Activated CD4-positive, alpha-beta T cell treated with anti-CD3 and anti-CD28 coated beads, Interleukin-2, amount 10 ng/mL, durations not matched to agents 7 days and 5 days (primary cell): ENCODE measurements at places on chromosomes 5 and 9. TPM values are rescaled to one million over a fixed set of nuclear protein-coding genes. Genes with fewer than 3 reads are reported as not detected.
A peak's percentile ranks its signal among the peaks of the same experiment; 100 is the strongest.

The TJP2 gene
- total RNA-seq, result 21.4 TPM

The DPH7 gene
- 31.1 TPM for total RNA-seq

The MAMDC2 gene
- total RNA-seq, result not detected

The FAM151B gene
- total RNA-seq, result 0.15 TPM

The PLK2 gene
- 1.7 TPM for total RNA-seq

The NDST1 gene
- 0.71 TPM for total RNA-seq

The LCP2 gene
- total RNA-seq, result 309 TPM

The DOCK8 gene
- total RNA-seq, result 283 TPM

The PDLIM7 gene
- total RNA-seq, result 32.4 TPM

The RUSC2 gene
- total RNA-seq, result 4.0 TPM

The TLR4 gene
- total RNA-seq, result 0.06 TPM

DNA sequence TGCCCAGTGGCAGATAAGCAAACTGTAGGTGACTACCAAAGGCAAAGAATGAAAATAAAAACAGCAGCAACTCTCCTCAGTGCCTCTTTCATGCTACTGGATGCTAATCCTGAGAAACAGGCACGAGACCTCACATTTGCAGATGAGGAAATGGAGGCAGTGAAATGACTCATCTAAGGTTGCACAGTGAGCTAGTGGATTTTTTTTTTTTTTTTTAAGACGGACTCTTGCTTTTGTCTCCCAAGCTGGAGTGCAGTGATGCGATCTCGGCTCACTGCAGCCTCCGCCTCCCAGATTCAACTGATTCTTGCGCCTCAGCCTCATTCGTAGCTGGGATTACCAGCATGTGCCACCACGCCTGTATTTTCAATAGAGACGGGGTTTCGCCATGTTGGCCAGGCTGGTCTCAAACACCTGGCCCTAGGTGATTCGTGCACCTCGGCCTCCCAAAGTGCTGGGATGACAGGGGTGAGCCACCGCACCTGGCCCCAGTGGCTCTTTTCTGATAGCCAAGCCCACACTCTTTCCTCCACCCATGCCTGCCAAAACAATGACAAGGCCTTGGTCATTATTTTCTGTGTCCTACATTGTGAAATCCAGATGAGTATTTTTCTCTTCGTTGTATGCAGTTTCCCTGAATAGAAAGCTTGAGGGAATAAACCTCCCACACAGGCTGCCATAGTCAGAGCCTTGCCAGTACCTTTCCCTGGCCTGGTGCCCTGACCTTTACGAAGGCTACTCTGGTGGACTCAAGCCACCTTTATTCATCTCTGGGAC, 19.2 kb downstream of the DOCK2 start:
- H3K36me3 ChIP-seq, result peaks cover 77% of the 10 kb centered on the region
- H3K27me3 ChIP-seq, result no peaks in the 10 kb centered on the region
- peak overlapping the region; percentile 69 for H3K27ac ChIP-seq

GRCh38 chr5:146919304-146919703, 40.7 kb upstream of the PPP2R2B start:
- no peaks in the 10 kb centered on the region for H3K36me3 ChIP-seq
- H3K27ac ChIP-seq, result no peak overlapping the region
- no peak for DNase-seq
- H3K27me3 ChIP-seq, result no peaks in the 10 kb centered on the region
- H3K4me1 ChIP-seq, result peaks cover 4% of the 10 kb centered on the region

- peaks cover 2% of the 10 kb centered on the region for H3K27me3 ChIP-seq
- no peak overlapping the region for H3K4me3 ChIP-seq
- H3K27ac ChIP-seq, result no peak overlapping the region
- DNase-seq, result no peak
- H3K4me1 ChIP-seq, result no peaks in the 10 kb centered on the region
- no peaks in the 10 kb centered on the region for H3K36me3 ChIP-seq
Measured at GRCh38 chr5:68194386-68194785, 21.2 kb upstream of the PIK3R1 start.

DNA sequence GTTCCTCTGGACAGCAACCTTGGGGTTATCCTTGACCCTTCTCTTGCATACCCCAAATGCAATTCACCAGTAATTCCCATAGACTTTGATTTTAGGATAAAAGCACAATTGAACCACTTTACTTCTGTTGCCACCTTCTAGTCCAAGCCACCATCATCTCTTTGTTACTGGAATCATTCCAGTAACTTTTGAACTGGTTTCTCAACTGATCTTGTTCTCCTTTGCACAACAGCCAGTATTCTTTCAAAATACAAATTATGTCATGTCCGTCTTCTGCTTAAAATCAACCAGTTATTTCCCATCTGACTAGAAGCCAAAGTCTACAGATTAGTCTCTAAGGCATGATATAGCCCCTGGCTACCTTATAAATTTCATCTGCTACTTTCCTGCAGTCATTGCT, 21.4 kb downstream of the SLC25A46 start:
- no peak for DNase-seq
- H3K4me3 ChIP-seq, result no peak overlapping the region
- H3K27ac ChIP-seq, result no peak overlapping the region
- peaks cover 7% of the 10 kb centered on the region for H3K4me1 ChIP-seq
- peaks cover 19% of the 10 kb centered on the region for H3K36me3 ChIP-seq

GRCh38 chr5:78497573-78498533, 137.4 kb downstream of the SCAMP1 start:
- no peaks in the 10 kb centered on the region for H3K4me1 ChIP-seq
- H3K27ac ChIP-seq, result no peak overlapping the region
- peaks cover 35% of the 10 kb centered on the region for H3K27me3 ChIP-seq
- H3K4me3 ChIP-seq, result no peak overlapping the region
- H3K36me3 ChIP-seq, result no peaks in the 10 kb centered on the region

- no peak for DNase-seq
- H3K27ac ChIP-seq, result no peak overlapping the region
- H3K27me3 ChIP-seq, result peaks cover 4% of the 10 kb centered on the region
- peak overlapping the region; percentile 20 for H3K4me3 ChIP-seq
Measured at GRCh38 chr5:140348104-140348503, 1.7 kb upstream of the HBEGF start.

GRCh38 chr9:37471942-37472684, 6.9 kb upstream of the ZBTB5 start:
- DNase-seq, result no peak
- no peaks in the 10 kb centered on the region for H3K36me3 ChIP-seq
- peak overlapping the region; percentile 85 for H3K27ac ChIP-seq
- peaks cover 11% of the 10 kb centered on the region for H3K4me1 ChIP-seq
- H3K27me3 ChIP-seq, result peaks cover 8% of the 10 kb centered on the region

DNA sequence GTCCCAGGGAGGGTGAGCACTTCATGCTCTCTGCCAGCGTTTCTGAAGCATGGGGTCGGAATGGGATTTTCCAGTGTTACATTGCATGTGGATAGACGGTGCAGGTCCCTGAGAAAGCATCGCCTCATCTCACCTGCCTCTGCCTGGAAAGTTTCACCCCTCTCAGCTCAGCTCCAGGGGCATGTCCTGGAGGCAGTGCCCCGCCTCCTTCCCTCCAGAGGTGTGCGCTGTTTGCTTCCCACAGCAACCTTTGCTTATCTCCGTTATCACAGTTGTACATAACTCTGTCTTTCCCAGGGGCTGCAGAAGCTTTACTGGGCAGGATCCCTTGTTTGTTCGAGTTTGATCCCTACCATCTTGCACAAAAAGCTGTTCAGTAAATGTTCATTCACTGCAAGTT, 10.7 kb upstream of the CREBRF start:
- H3K4me3 ChIP-seq, result no peak overlapping the region
- no peak overlapping the region for H3K27ac ChIP-seq
- no peaks in the 10 kb centered on the region for H3K36me3 ChIP-seq
- H3K27me3 ChIP-seq, result no peaks in the 10 kb centered on the region

- no peak overlapping the region for H3K27ac ChIP-seq
- peaks cover 19% of the 10 kb centered on the region for H3K4me1 ChIP-seq
- H3K36me3 ChIP-seq, result no peaks in the 10 kb centered on the region
- H3K27me3 ChIP-seq, result no peaks in the 10 kb centered on the region
Measured at GRCh38 chr5:115379622-115380344, 83.3 kb upstream of the CCDC112 start.

DNA sequence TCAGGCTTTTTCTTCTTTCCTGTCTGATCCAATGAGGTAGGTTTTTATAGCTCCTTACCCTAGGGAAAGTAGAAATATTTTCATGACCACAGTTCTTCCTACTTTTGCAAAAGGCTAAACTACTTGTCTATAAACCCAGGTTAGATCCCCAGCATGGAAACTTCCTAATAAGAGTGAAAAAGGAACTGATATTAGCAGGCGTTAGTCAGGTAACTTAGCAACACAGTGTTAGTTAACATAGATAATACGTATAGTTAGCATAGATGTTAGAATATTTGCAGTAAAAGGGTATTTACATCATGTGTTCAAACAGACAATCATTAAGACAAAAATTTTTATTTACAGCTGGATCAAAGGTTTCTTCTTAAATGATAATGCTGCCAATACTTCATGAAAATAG, 162.9 kb upstream of the DAB2 start:
- H3K27ac ChIP-seq, result no peak overlapping the region
- H3K27me3 ChIP-seq, result peaks cover 22% of the 10 kb centered on the region
- H3K36me3 ChIP-seq, result no peaks in the 10 kb centered on the region
- H3K4me1 ChIP-seq, result no peaks in the 10 kb centered on the region

GRCh38 chr9:70479880-70480291, 65.4 kb upstream of the KLF9 start:
- H3K27me3 ChIP-seq, result no peaks in the 10 kb centered on the region
- no peak overlapping the region for H3K27ac ChIP-seq
- DNase-seq, result no peak
- H3K36me3 ChIP-seq, result no peaks in the 10 kb centered on the region
- H3K4me1 ChIP-seq, result no peaks in the 10 kb centered on the region

- no peaks in the 10 kb centered on the region for H3K4me1 ChIP-seq
- no peaks in the 10 kb centered on the region for H3K36me3 ChIP-seq
- H3K27ac ChIP-seq, result no peak overlapping the region
- no peak for DNase-seq
Measured at GRCh38 chr9:87431837-87432236, 65.8 kb upstream of the DAPK1 start.

GRCh38 chr9:121156263-121156731, 45.4 kb downstream of the RAB14 start:
- peak overlapping the region; percentile 80 for H3K27ac ChIP-seq
- no peak for DNase-seq
- peaks cover 76% of the 10 kb centered on the region for H3K36me3 ChIP-seq
- no peaks in the 10 kb centered on the region for H3K27me3 ChIP-seq
- H3K4me3 ChIP-seq, result no peak overlapping the region

DNA sequence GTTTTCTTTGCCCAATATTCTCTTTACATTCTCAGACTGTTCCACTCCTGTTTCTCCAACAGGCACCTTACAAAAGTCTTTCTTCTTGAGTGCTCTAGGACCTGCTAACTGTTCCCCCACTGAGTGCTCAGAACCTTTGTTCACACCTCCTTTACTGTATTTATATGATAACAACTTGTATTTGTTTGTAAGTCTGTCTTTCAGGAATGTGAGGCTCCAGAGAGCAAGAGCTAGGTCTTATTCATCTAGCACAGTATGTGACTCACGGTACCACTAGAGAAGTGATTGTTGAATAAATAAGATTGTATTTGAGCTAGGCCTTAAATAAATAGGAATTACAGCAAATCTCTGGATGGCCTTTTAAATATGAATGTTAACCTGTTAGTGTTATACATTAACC, 42.5 kb upstream of the MYOT start:
- H3K36me3 ChIP-seq, result no peaks in the 10 kb centered on the region
- H3K4me1 ChIP-seq, result no peaks in the 10 kb centered on the region
- H3K27me3 ChIP-seq, result peaks cover 6% of the 10 kb centered on the region
- no peak for DNase-seq
- no peak overlapping the region for H3K27ac ChIP-seq

GRCh38 chr9:129142138-129142935, 31.1 kb downstream of the PTPA start:
- peaks cover 44% of the 10 kb centered on the region for H3K4me1 ChIP-seq
- H3K36me3 ChIP-seq, result peaks cover 18% of the 10 kb centered on the region
- no peak for DNase-seq
- H3K4me3 ChIP-seq, result peak overlapping the region; percentile 27
- no peaks in the 10 kb centered on the region for H3K27me3 ChIP-seq
- H3K27ac ChIP-seq, result peak overlapping the region; percentile 79

DNA sequence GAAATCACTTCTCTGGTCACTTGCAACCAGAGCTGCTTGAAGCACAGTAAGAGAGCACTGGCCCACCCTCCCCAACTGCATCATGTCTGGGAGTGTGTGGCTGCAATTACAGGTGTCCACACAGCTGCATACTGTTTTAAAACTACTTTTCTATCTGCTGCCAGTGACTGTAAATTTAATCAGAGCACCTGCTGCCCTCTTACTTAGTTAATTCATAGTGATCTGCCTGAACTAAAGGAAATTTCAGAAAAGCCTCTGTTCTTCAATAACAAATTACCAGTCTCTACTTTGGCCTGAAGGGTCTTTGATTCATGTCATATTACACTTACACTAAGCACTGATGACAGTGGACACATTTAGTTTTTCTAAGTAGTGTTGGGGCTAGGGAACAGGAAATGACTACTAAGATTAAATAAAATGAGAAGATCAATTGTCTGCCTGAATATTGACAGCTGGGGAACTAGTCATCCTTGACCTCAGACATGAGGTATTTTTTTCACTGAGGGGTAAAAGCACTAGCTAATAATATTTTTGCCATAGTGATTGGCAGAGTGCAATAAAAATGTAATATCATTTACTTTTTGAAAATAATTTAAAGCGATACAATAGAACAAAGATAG, 788.9 kb upstream of the GRAMD2B start:
- H3K27me3 ChIP-seq, result no peaks in the 10 kb centered on the region
- no peaks in the 10 kb centered on the region for H3K4me1 ChIP-seq
- H3K4me3 ChIP-seq, result no peak overlapping the region

DNA sequence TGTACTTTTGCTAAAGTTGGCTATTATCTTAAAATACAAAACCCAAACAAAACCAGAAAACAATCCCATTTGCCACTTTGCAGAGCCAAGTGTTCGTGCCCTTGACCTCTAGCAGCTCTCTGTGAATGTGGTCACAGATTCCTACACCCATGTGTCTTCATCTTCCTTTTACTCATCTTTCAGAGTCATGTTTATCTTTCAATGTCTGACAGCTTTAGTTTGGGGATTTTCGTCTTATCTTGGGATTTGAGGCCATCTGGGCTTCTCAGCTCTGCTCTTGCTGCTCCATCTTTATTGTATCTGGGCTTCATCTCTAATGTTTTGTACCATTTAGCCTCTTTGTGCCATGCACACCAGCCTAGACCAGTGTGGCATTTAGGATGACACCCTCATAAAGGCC, 81.0 kb downstream of the DAPK1 start:
- H3K4me1 ChIP-seq, result no peaks in the 10 kb centered on the region
- H3K27me3 ChIP-seq, result no peaks in the 10 kb centered on the region
- no peaks in the 10 kb centered on the region for H3K36me3 ChIP-seq
- H3K27ac ChIP-seq, result no peak overlapping the region
- no peak for DNase-seq

- no peak overlapping the region for H3K27ac ChIP-seq
- no peak for DNase-seq
- no peak overlapping the region for H3K4me3 ChIP-seq
Measured at GRCh38 chr5:51095486-51095885, 287.8 kb upstream of the ISL1 start.

- H3K36me3 ChIP-seq, result peaks cover 80% of the 10 kb centered on the region
- no peaks in the 10 kb centered on the region for H3K27me3 ChIP-seq
- H3K4me1 ChIP-seq, result peaks cover 69% of the 10 kb centered on the region
- H3K27ac ChIP-seq, result peak overlapping the region; percentile 61
- no peak overlapping the region for H3K4me3 ChIP-seq
Measured at GRCh38 chr5:151139646-151140045, 17.9 kb downstream of the ANXA6 start.

- DNase-seq, result no peak
- no peak overlapping the region for H3K4me3 ChIP-seq
- H3K27ac ChIP-seq, result no peak overlapping the region
- H3K36me3 ChIP-seq, result no peaks in the 10 kb centered on the region
Measured at GRCh38 chr9:126155756-126156664, 170.6 kb upstream of the MVB12B start.

- no peak overlapping the region for H3K4me3 ChIP-seq
- no peaks in the 10 kb centered on the region for H3K36me3 ChIP-seq
- no peaks in the 10 kb centered on the region for H3K4me1 ChIP-seq
- H3K27ac ChIP-seq, result no peak overlapping the region
- no peak for DNase-seq
Measured at GRCh38 chr9:26413611-26414010, 479.0 kb downstream of the CAAP1 start.
